Right atrium auricular region (tissue), 2 donors: ENCODE measurements at places on chromosomes 2 and 18. TPM values are rescaled to one million over a fixed set of nuclear protein-coding genes. Genes with fewer than 3 reads are reported as not detected.

DNA sequence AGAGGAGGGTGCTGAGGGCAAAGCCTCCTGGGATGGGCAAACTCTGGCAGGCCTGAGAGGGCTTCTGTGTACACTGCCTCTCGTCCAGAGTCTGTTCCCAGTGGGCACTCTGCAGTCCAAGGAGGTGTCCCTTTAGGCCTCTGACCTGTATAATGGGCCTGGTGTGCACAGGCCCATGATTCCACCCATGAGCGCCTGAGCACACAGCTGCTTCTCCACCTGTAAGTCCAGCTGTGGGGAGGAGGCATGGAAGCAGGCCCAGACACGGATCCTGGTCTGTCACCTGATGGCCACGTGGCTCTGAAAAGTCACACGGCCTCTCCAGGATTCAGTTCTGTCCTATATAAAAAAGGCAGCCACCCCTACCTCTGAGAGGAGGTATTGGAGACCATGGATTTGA lies 57.0 kb downstream of the PARD6G start:
- peaks cover 3% of the 10 kb centered on the region for H3K4me1 ChIP-seq
- H3K27ac ChIP-seq, result no peak overlapping the region
- H3K36me3 ChIP-seq, result no peaks in the 10 kb centered on the region
- H3K27me3 ChIP-seq, result no peaks in the 10 kb centered on the region
- no peak for DNase-seq

DNA sequence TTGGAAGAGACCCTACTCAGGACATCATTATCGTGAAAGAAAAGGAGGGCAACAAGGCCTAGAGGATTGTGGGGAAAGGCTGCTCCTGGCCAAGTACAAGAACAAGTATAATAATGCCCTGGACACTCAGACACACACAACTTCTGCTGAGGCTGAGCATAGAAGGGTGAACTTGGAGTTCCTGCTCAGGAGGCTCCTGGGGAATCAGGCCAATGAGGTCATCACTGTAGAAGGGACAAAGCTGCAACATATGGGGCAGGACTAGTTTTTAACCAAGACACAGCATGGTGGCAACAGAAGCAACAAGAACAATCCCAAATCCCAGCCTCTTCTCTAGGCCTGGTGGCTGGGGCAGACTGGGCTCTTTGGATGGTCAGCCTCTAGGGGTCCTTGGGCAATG lies 102.6 kb downstream of the POLR1A start:
- H3K27ac ChIP-seq, result no peak overlapping the region
- H3K36me3 ChIP-seq, result no peaks in the 10 kb centered on the region
- H3K4me3 ChIP-seq, result no peak overlapping the region
- H3K27me3 ChIP-seq, result no peaks in the 10 kb centered on the region

DNA sequence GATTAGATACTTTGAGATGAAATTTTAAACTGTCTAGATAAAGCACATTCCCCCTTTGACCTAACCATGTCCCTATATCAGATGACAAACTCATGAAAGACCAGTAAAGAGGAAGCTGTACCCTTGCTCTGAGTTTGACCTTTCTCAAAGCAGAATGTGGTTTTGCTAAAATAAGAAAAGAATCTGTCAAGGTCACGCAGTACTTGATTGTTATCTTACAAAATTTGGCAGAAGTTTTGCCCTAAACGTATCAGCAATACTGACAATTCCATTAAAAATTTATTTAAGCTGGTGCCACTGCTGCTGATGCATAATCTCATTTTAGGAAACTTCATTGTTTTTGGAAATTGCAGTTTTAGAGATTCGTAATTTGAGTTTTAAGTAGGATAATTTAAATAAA lies 31.2 kb upstream of the GALM start:
- H3K36me3 ChIP-seq, result no peaks in the 10 kb centered on the region
- no peaks in the 10 kb centered on the region for H3K4me1 ChIP-seq
- no peaks in the 10 kb centered on the region for H3K27me3 ChIP-seq
- H3K27ac ChIP-seq, result no peak overlapping the region
- DNase-seq, result no peak

GRCh38 chr2:101899871-101900270 lies 91.9 kb upstream of the IL1R2 start:
- DNase-seq, result no peak
- H3K27ac ChIP-seq, result no peak overlapping the region
- H3K27me3 ChIP-seq, result no peaks in the 10 kb centered on the region

Gene EDAR
- total RNA-seq, result not detected

DNA sequence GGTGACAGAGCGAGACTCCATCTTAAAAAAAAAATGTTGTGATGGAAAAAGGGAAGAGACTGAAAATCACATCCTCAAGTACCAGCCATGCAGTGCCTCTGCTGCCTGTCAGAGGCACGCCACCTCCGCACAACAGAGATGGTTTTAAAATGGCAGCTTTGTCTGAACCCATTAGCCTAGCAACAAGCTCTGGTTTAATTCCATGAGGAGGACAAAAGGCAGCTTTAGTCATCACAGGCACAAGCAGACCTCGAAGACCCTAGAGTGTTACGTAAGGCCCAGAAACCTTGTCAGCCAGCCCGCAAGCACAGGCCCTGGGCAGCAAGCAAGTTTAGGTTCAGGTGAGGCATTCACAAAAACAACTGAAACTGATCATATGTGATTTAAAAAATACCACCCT lies 10.4 kb downstream of the LCT start:
- no peak overlapping the region for H3K4me3 ChIP-seq
- DNase-seq, result no peak
- no peaks in the 10 kb centered on the region for H3K27me3 ChIP-seq

Gene CKAP2L
- total RNA-seq, result 0.82 TPM

Gene SOCS6
- total RNA-seq, result 16.2 TPM

Gene POTEF
- not detected for total RNA-seq

- H3K27me3 ChIP-seq, result no peaks in the 10 kb centered on the region
- no peak overlapping the region for H3K4me3 ChIP-seq
Observed at GRCh38 chr2:181627545-181627944, 29.4 kb downstream of the CERKL start.

- no peak overlapping the region for H3K4me3 ChIP-seq
- H3K36me3 ChIP-seq, result no peaks in the 10 kb centered on the region
- no peak for DNase-seq
Observed at GRCh38 chr18:62897153-62897552, 181.8 kb downstream of the PHLPP1 start.

Gene UGT1A1
- not detected for total RNA-seq

DNA sequence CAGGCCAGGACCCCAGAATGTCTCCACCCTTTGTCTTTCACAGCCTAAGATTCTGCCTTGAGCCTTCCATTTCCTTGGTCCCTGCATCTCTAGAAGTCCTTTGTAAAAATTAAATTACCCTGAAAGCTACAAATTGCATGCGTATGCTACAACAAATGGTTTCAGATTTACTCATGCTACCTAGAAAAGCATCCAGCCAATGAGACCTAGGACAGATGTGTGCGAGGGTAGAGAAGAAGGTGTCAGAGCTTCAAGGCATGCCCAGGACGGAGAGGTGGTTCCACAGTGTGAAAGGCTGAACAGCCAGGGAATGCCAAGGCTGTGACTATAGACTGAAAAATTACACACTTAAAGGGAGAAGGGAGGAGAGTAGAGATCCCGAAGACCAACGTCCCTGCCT lies 40.2 kb downstream of the CCBE1 start:
- no peak for DNase-seq
- H3K4me3 ChIP-seq, result no peak overlapping the region
- no peak overlapping the region for H3K27ac ChIP-seq
- no peaks in the 10 kb centered on the region for H3K27me3 ChIP-seq

DNA sequence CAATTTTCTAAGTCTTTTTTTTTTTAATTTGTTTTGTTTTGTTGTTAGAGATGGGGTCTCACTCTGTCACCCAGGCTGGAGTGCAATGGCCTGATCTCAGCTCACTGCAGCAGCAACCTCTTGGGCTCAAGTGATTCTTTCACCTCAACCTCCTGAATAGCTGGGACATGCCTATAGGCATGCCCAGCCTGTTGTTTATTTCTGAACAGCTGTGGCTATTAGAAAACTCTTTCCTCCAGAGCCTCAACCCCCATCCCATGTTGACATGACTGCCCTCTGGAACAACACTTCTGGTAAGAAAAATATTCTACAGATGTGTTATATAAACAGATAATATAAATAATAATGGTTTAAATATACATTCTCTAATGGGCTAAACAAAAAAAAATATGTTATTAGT lies 44.4 kb upstream of the TWSG1 start:
- no peak overlapping the region for H3K27ac ChIP-seq
- H3K4me1 ChIP-seq, result no peaks in the 10 kb centered on the region
- H3K4me3 ChIP-seq, result no peak overlapping the region
- no peak for DNase-seq
- H3K36me3 ChIP-seq, result no peaks in the 10 kb centered on the region

DNA sequence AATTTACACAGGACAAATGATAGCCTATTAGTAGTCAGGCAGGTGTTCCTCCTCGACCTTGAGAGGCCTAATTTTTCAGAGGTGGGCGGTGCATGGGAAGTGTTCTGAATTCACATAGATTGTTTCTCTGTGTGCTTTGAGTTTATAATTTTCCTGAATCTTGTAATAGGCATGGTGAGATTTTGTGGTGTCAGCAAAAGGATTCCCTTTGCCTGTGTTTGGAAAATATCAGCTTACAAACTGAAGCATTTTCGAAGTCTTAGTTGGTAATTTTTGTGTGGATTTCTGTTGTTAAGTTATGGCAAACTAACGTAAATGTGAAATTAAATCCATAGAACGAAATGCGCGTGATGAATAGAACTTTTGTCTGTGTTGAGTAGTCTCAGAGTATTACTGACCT lies 194.0 kb upstream of the RBMS1 start:
- no peaks in the 10 kb centered on the region for H3K4me1 ChIP-seq
- no peak overlapping the region for H3K27ac ChIP-seq
- H3K27me3 ChIP-seq, result no peaks in the 10 kb centered on the region
- no peak for DNase-seq
- no peak overlapping the region for H3K4me3 ChIP-seq

DNA sequence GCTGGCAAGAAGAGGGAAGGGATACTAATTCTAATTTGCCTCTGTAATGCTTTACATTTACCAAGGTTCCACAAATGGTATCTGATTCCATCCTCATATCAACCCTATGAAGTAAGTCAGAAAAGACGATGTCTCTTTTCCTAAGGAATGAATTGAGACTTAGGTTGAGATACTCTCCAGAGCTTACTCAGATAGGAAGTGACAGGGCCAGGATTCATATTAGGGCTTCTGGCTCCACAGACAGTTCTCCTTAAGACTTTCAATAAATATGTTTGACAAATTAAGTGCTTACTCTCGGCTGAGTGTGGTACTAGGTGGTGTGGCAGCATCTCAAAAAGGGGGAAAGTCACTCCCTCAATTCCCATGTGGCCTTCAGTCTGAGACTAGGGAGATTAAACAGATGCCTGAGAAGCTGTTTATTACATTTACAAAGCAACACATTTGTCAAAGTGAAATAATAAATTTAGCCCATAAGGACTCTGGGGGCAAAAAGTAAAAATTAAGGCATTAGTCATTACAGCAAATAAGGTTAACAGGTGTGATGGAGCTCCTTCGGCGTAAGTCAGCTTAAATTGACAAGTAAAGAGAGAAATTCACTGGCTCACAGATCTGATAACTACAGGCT lies 14.2 kb downstream of the CDK15 start:
- no peak for DNase-seq
- no peaks in the 10 kb centered on the region for H3K4me1 ChIP-seq
- H3K27me3 ChIP-seq, result no peaks in the 10 kb centered on the region
- no peak overlapping the region for H3K27ac ChIP-seq

DNA sequence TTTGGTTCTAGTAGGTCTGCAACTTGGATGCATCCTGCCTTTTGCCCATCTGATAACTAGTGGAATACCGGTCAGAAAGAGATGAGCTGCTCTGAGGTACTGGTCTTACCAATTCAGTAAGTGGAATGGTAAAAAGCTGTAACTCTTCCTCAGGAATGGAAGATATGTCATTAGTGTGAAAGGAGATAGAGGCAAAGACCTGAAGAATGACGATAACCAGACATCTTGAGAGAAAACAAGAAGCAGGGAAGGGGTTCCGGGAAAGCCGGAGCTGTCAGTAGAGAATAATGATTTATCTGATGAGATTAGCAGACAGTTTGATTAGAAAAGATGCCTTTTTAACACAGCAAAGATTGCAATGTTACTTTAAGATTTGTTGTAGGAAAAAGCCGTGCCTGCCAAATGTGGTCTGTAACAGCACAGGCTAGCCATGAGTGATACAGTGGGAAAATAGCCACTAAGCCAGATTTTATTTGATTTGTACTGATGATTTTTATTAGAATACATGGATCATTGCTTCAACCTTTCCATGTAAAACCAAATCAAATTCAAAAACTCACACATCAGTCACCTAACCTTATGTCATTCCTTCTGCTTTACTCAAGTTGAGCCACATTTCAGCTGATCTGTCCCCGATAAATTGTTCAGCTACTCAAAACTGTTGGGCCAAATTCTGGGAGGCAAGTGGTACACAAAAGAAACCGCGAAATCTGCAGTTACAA lies 110.0 kb downstream of the TCF4 start:
- H3K4me3 ChIP-seq, result peak overlapping the region; percentile 42
- peak overlapping the region; percentile 86 for H3K27ac ChIP-seq
- H3K27me3 ChIP-seq, result no peaks in the 10 kb centered on the region
- H3K4me1 ChIP-seq, result no peaks in the 10 kb centered on the region

DNA sequence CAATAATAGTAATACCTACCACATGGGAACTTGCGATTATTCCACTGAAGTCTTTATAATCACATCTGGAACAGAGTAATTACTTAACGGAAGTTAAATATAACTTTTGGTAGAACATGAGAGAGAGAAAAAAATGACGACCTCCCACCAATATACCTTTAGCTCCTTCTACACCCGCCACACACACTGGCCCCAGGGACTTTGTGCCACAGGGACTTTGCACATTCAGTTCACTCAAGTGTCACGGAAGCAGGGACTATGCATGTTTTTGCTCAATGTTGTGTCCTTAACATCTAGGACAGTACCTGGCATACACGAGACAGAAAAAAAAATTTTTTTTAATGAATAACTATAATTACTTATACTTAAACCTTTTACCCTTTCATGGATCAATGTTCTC lies 4.0 kb downstream of the GPR155 start:
- H3K27me3 ChIP-seq, result no peaks in the 10 kb centered on the region
- no peak for DNase-seq
- H3K4me3 ChIP-seq, result no peak overlapping the region

Gene SRD5A2
- total RNA-seq, result not detected

- H3K27me3 ChIP-seq, result no peaks in the 10 kb centered on the region
- no peak overlapping the region for H3K27ac ChIP-seq
- no peak for DNase-seq
- no peak overlapping the region for H3K4me3 ChIP-seq
Observed at GRCh38 chr2:168212167-168212566, 35.2 kb downstream of the STK39 start.

DNA sequence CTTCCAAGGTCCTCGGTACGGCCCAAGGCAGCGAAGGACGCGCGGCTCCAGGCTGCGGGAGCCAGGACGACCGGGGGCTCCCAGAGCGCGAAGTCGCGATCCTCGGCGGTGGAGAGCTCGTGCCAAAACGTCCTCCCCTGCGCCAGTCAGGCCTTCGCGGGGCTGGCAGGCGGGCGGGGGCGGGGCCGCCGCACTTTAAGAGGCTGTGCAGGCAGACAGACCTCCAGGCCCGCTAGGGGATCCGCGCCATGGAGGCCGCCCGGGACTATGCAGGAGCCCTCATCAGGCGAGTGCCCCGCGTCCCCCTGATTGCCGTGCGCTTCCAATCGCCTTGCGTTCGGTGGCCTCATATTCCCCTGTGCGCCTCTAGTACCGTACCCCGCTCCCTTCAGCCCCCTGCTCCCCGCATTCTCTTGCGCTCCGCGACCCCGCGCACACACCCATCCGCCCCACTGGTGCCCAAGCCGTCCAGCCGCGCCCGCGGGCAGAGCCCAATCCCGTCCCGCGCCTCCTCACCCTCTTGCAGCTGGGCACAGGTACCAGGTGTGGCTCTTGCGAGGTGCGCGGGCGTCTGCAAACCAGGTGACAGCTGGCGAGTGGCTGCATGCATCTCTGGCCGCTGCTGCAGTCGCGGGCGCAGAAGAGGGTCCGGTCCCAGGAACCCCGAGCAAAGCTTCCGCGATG lies at the start of gene CIDEA:
TSS of gene CIDEA (plus strand) at position 226 of the 684 bp plus-strand sequence. CDS start at position 249, 23 bp downstream.
- no peaks in the 10 kb centered on the region for H3K4me1 ChIP-seq
- no peaks in the 10 kb centered on the region for H3K36me3 ChIP-seq
